ENCODE measurements at places on chromosomes 16 and 17.

DNA sequence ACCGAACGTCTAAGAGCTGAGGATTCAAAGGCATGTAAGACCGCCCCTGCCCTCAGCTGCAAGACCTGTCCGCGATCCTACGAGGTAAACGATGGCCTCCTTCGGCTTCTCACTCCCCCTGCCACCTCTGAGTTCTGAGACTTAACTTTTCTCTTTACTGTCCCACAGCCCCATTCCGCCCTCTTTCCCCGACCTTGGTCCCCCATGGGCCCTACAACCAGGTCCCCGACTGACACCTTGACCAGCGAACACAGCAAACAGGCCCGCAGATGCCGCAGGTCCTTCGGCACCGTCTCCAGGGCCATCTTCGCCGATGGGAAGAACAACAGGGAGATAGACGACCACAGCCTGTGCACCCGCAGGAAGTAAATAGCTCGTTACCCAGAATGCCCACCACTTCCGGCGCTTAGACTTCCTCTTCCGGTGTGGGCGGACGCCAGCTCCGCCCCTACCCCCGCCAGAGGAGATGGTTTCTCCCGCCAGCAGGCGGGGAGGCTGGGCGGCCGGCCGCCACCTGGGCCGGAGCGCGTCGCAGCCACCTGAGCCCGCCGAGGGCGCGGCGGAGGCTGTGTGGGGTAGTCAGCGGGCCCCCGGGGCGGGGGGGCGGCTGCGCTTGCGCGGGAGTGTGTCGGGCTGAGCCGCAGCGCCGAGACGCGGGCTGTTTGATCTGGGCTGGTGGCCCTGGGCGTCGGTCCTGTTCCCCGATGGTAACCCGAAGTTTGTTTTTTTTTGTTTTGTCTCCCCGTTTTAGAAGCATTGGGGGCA, at the start of gene SUPT4H1:
Gene SUPT4H1, minus strand, starts transcription at position 371 of the 765 bp plus-strand sequence. Its CDS starts 66 bp downstream, at position 305.
- DNase-seq: peak; percentile 97

DNA sequence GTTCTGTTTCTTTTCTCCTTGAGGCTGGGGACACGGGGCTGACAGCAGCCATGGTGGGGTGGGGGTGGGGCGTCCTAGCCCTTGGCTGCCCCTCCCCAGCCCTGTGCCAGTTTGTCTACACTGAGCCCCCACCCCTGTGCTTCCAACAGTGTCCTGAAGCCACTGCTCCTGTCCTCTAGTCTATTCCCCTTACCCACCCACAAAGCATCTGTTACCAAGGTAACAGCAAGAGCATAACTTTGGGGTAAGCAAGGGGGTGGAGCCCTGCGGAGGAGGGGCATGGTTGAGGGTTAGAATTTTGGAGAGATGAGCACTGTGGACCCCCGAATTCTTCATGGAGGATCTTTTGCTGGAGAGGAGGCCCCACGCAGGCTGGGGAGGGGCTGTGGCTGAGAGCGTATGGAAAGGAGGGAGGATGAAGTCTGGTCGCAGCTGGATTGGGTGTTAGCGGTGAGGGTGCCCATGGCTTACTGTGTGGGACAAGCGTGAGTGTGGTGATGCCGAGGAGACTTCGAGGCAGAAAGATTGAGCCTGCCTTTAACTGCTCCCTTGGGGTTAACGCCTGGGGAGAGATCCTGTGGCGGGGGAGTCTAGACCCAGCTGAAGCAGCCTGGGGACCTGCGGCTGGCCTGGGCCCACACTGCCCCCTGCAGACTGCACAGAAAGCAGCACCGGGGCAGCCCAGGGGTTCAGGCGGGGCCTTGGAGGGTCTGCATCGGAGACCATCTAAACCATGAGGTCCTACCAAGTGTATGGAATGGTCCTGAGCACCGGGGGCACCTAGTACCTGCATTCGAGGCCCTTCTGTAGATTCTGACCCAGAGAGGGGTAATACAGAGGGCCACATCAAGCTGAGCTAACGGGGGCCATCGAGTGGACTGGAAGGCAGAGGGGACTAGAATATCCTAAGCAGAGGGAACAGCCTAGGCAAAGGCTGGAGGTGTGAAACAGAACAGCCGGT, 6.1 kb upstream of the STAC2 start:
- peak; percentile 86 for DNase-seq

- no peak for DNase-seq
Measured at GRCh38 chr16:4883501-4883900, 36.2 kb downstream of the UBN1 start.

- DNase-seq: no peak
Measured at GRCh38 chr17:45397796-45398195, 34.9 kb downstream of the ARHGAP27 start.

GRCh38 chr16:75861311-75862097, 135.2 kb upstream of the CPHXL start:
- no peak for DNase-seq

GRCh38 chr16:57871456-57871855, 69.2 kb upstream of the KIFC3 start:
- DNase-seq: no peak

- DNase-seq: peak; percentile 74
Measured at GRCh38 chr16:4404247-4404966, 12.0 kb downstream of the CORO7 start.

DNA sequence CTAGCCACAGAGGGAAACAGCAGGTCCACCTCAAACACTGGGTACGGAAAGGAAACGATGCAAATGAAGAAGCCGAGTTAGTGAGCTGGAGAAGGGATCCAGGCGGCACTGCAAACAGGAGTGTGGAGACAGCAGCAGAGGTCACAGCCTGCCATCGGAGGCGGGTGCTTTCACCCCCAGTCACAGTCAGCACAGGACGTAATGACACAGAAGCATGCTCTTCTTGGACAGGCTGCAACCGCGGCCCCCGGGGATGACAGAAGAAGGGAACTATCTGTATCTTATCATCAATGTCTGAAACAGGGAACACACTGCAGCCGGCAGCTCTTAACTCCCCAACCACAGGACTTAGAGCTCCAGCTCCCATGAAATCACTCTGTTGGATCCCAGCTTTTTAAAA, 16.1 kb upstream of the SLC38A8 start:
- DNase-seq: no peak

GRCh38 chr17:65356536-65356935, 204.9 kb downstream of the AXIN2 start:
- no peak for DNase-seq

DNA sequence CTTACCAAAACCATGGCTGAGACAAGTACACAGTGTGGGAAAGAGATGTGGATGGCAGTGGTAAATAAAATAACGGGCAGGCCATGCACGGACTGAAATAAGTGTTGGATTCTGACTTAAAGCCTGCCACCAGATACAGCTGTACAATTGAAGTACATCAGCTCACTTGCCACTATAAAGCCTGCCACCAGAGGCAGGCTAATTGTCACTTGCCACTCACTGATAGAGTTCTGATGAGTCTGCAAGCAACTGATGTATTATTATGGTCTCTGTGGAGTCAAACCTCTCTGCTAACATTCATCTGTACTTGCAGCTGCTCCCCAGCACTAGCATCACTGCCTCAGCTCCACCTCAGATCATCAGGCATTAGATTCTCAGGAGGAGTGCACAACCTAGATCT, 93.0 kb downstream of the CYTH1 start:
- peak; percentile 43 for DNase-seq

DNA sequence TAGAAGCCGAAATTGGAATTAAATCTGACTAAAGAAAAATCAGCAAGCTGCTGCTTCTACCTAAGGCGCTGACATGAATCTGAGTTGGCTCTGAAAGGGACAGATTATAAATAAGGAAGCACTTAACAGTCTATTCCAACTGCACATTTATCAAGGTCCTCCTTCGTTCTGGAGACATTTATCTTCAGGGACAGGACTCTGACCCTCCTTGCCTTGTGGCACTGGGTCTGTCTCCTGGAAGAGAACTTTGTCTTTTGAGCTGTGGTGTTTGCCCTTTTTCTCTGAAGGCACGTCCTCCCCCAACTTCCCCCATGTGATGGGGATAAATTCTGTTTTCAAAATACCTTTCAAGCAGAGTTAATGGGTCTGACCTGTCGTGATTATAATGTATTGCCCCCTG, 47.0 kb upstream of the MARCHF10 start:
- DNase-seq: no peak

DNA sequence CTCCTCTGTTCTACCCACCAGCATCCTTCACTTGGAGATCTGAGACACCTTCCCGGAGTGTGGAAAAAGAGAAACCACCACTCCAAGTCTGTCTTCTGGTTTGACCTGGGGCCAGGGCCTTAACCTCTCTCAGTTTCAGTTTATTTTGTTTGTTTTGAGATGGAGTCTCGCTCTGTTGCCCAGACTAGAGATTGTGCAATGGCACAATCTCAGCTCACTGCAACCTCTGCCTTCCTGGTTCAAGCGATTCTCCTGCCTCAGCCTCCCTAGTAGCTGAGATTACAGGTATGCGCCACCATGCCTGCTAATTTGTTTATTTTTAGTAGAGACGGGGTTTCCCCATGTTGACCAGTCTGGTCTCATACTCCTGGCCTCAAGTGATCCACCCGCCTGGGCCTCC, 271.1 kb upstream of the TNRC6C start:
- no peak for DNase-seq

DNA sequence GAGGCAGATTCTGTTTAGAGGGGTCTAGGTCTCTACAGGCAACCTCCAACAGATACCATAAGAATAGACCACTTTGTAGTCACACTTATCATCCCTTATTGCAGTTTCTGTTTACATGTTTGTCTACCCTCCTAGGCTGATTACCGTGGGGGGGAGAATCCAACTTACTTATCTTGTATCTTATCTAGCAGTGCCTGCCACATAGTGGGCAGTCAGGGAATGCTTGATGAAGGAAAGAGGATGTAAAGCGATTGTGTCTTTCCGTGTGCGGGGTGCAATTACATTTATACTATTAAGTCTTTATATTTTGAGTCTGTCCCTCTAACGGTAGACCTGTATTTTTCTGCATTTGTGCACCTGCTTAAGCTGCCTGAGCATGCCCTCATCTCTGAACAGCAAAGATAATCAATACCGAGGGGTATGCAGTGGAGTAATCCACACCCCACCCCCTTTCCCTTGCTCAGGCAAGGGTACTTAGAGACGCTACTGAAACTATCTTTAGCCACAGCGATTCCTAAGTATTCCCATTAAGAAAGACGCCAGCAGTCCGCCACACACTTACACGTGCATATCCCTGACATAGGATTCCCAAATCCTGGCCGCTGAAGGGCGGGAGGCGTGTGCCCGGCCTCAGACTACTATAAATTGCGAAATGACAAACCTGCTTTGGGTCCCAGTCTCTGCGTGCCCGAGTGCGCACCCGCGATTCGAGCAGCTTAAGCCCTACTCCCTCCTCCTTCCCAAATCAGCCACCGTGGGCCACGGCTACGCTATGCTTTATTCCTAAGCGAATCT, 635 bp upstream of the AATF start:
- no peak for DNase-seq

DNA sequence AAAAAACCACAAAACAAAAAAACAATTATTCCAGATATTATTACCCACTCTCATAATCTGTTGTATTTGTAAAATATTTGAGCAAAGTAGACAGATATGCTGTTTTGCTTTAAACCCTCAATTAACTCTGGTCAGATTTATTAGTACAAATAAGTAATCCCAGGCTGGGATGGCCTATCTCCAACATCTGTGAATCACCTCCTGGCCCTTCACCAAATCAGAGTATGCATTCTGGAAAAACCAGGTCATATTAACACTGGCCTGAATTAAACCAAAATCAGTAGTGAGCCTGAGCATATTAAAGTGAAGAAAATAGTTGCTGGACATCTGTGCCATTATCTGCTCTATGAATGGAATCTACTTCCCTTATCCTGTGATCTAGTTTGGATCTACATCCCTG, 41.0 kb downstream of the STAT3 start:
- no peak for DNase-seq

DNA sequence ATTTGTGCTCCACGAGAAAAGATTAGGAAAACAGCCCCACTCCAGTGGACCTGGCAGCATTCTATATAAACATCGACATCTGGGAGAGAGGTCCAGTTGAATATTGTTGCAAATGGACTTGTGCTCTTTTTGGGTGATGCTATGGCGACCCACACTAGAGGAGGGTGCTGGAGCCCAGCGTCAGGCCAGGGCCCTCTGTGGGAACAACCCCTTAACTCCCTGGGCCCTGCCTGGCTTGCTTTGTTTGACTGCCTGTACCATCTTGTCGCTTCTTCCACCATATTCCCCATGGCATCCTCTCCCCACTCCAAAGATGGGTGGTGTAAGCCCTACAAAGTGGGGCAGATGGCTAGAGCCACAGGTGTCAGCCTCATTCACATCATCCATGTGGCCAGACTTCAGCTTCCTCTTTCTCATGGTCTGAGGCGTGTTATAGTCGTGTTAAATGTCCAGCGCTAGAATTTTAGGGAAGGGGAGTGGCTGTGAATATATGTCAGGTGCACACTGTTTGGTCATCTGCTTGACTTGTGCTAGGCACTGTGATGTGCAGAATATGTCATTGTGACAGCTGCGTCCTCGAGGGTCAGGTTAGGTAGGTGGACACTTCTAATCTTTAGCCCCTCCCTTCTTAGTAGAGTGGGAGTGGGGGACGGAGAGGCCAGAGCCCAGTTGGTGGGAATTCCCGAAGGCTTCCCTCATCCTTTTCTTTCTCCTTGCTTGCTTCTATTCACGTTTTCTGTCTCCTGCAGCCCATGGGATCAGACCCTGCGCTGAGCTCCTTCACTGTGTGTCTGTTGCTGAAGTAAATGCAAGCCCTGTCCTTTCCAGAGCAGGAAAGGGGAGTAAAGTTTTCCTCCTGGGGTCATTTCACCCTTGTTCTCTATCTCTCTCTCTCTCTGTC, 49.8 kb downstream of the MPRIP start:
- DNase-seq: no peak

GRCh38 chr16:86692426-86692825, 114.1 kb downstream of the FOXL1 start:
- no peak for DNase-seq

GRCh38 chr17:80457236-80457856, 19.1 kb downstream of the NPTX1 start:
- DNase-seq: no peak

DNA sequence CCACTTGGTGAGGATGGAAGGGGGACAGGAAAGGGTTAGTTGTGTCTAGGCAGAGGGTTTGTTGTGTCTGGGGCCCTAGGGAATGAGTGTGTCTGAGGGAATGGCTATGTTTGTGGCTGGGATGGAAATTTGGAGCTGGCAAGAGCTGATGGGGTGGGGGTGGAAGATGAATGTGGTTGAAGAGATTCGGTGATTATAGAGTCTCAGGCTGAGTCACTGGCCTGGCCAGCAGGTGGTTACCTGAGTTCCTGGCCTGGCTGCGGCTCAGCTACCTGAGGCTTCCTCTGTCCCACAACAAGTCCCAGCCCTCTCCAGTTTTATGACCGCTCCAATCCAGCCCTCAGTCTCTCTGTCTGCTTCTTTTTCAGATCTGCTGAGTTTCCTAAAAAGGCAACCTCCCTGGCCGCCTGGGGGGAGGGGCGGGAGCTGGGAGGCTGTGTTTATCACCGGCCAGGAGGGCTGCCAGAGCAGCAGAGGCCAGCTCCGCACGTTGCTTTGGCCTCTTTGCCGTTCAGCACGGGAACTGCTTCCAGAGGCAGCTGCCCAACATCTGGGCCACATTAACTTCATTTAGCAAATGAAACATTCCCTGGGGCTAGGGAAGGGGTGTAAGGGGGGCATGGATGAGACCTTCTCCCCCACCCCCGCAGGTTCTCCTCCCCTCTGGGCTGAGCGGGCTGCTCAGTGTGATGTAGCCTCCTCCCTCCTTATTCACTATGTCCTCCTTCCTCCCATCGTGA, 21.8 kb downstream of the ITGB3 start:
- no peak for DNase-seq

GRCh38 chr17:36731811-36732210, 130.4 kb downstream of the MRM1 start:
- DNase-seq: no peak

GRCh38 chr16:3729161-3730112, 12.1 kb upstream of the TRAP1 start:
- no peak for DNase-seq

- DNase-seq: no peak
Measured at GRCh38 chr17:41632482-41633105, 8.2 kb upstream of the KRT17 start.

- no peak for DNase-seq
Measured at GRCh38 chr16:62363501-62363900, 327.3 kb upstream of the CDH8 start.
